ENCODE measurements at places on chromosomes 2 and 18.

GRCh38 chr2:105140240-105140568, 101.3 kb upstream of the GPR45 start:
- DNase-seq: no peak

GRCh38 chr2:159613651-159614285, 2.6 kb downstream of the BAZ2B start:
- no peak for DNase-seq

- DNase-seq: no peak
Measured at GRCh38 chr18:41410006-41410405, 545.0 kb upstream of the PIK3C3 start.

DNA sequence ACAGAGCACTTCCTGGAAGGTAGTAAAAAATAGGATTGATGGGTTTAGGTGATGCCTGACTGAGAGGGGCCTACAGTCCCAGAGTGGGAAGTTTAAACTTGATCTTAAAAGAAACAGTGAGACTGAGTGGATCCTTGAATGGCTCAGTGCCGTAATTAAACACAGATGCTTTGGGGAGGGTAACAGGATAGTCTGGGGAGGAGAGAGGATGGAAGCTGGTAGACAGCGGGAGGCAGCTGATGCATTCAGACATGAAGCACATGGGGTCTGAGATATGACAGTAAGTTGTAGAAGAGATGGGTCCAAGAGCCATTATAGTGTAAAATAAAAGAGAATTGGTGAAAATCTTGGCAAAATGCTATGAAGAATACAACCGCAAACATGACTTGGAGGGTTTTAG, 54.4 kb downstream of the AOX1 start:
- DNase-seq: no peak

DNA sequence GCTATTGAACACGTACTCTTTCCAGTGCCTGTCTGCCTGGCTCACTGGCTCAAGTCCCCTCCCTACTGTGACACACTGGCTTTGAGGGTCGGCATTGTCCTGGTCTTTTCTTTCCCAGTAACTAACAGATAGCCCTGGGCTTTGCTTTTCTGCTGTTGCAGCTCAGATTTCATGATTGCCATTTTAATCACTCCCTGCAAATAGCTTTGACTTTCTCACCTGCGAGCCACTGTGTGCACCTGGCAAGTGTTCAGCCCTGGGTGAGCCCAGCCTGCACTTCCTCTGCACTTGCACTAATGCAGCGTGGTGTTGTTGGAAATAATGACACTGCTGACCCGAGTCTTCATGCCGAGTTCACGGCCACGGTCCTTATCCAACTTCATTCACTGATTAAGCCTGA, 52.9 kb downstream of the DCDC2C start:
- no peak for DNase-seq

DNA sequence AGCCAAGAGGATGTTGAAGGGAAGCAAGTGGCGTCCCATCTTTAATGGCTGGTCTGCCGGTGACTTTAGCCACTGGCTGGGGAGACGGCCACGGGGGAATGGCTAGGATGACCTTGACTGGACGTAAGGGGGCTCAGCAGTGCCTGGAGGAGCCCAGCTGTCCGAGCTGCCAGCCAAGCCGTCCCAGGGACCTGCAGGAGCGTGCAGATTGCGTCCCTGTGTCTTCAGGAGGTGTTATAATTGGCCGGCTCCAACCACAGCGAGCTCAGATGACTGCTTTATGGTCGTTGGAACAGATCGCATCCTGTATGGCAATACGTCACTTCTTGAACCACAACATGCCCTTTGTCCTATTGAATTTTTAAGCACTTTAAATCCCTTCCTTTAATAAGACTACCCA, 204.6 kb downstream of the EIPR1 start:
- DNase-seq: no peak

DNA sequence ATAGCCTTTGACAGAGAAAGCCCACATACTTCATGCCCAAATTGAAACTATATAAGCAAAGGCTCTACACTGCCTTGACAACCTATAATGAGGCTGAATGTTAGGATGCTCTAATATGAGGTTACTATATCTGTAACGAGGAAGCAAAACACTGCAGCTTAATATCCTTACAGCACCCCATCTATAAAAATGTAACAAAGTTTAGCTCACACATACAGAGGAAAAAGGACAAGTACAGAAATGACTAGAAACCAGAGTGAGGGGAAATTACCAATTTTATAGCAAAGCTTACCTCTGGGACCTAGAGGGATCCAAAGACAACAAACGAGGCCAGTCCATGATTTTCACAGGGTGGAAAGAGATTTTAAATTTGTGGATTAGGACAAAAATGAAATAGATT, 138.5 kb downstream of the COL4A4 start:
- DNase-seq: no peak

- no peak for DNase-seq
Measured at GRCh38 chr2:9228088-9228751, 21.6 kb downstream of the ASAP2 start.

GRCh38 chr18:4068552-4069158, 386.5 kb downstream of the DLGAP1 start:
- DNase-seq: no peak

DNA sequence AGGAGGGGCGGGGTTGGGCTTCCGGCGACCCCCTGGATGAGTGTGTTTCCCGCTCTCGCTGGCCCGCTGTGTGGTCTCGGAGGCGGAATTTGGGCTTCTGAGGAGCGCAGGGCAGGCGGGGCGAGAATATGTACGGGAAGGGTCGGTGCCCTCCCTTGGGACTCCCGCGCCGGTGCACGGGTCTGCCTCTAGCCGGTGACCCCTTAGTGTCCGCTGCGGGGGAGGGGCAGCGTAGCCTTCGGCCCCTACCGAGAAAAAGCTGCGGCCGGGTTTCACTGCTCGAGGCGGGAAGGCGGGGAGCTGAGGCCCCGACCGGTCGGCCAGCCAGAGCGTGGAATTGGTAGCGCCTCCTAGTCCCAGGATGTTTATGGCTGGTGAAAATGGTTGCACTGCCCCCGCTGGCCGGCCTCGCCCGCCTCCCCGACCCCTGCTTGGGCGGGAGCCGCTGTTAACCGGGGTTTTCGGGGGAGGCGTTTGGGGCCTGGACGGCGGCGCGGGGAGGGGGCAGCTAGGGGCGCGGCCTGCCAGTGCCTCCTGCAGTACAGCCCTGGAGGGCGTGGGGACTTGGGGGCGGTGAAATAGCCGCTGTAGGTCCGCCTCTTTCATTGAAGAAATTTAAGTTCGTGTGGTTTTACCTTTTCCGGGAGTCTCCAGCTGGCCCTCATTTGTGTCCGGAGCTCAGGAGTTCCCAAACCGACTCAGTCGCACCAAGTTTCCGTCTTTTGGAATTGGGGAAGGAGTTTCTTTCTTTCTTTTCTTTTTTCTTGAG, at the start of gene UGP2:
Gene UGP2 (plus strand): TSS at position 643 of the 769 bp plus-strand sequence. CDS start 290 bp downstream, outside the sequence.
- DNase-seq: peak; percentile 89

DNA sequence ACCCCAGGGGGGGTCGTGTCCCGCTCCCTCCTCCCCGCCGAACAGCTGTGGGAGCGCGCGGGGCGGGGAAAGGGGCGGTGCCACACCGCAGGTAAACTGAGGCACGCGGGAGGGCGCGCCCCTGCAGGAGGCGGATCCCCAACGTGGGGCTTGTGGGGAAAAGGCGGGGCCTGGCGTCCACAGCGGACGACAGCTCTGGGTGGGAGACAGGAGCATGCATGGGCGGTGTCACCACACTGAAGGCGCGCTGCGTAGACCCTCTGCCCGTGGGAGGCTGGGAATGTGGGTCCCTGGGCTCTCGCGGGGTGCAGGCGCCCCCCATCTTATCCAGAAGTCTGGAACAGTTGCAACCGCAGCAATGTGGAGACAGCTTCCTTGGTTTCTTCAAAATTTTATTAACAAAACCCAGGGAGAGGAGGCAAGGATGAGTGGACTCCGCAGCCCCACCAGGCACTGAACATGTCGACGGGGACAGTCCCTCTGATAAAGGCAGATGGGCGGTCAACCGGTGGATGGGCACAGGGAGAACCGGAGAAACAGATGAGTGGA, 723 bp upstream of the MBD1 start:
- DNase-seq: no peak

DNA sequence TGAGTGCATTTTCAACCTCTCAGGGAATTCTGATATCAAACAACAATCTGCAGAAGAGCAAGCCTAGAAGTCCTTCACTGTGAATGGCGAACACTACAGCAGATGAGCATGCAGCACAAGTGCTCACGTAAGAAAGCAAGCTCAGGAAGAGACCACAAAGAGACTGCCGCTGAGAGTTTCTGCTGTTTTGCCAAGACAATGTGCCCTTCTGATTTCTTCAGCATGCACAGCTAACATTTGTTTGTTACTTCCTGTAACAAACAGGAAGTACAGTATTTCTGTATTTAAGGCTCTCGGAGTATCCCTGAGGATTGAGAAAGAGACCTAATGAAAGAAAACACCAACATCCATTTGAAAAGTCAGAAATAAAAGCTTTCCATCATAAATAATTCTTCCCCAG, 45.9 kb downstream of the MBOAT2 start:
- no peak for DNase-seq

Measured in natural killer cell (primary cell).